ENCODE measurements at places on chromosomes 3 and 15. TPM values are rescaled to one million over a fixed set of nuclear protein-coding genes. Genes with fewer than 3 reads are reported as not detected.

ARGFX gene
- polyA plus RNA-seq, result not detected

VIPR1 gene
- 1.0 TPM for polyA plus RNA-seq

ZIC1 gene
- polyA plus RNA-seq, result 8.9 TPM

ALDH1A2 gene
- polyA plus RNA-seq, result 23.9 TPM

INKA1 gene
- polyA plus RNA-seq, result 10.3 TPM

AP3B2 gene
- 0.20 TPM for polyA plus RNA-seq

IL12A gene
- not detected for polyA plus RNA-seq

DYNLT2B gene
- polyA plus RNA-seq, result 10.3 TPM

DNAH12 gene
- polyA plus RNA-seq, result 0.24 TPM

XCR1 gene
- polyA plus RNA-seq, result 2.7 TPM

PODXL2 gene
- polyA plus RNA-seq, result 5.6 TPM

SERPINI1 gene
- 6.0 TPM for polyA plus RNA-seq

TEX9 gene
- polyA plus RNA-seq, result 2.6 TPM

GRCh38 chr15:67307156-67307555, 52.6 kb downstream of the IQCH start:
- DNase-seq, result no peak

DNA sequence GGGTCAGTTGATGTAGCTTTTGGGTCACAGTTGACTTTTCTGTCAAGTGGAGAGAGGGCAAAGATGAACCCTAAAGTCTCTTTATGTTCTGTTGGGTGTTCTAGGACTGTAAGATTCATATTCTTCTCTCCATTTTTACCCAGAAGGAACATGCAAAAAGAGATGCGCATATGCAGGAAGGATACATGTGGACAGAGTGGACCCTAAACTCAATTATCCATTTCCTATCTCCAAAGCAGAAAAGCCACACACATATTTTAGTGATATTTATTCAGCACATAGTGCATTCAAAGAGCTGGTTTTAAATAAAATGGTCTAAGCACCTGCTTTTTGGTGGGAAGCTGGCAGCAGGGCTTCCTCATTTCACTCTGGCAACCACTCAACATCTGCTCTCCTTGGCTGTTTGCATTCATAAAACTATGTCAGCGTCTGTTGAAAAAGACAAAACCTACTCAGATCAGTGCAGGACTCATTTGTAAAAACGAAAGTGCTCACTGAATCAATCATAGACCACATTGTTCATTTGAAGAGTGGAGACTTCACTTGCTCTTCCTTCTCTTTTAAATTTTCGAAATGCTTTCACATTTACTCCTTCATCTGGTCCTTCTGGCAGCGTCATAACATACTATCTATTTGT, 96.6 kb downstream of the SEMA6D start:
- no peak for DNase-seq

GRCh38 chr15:74960995-74961588, 4.5 kb upstream of the RPP25 start:
- DNase-seq, result no peak

DNA sequence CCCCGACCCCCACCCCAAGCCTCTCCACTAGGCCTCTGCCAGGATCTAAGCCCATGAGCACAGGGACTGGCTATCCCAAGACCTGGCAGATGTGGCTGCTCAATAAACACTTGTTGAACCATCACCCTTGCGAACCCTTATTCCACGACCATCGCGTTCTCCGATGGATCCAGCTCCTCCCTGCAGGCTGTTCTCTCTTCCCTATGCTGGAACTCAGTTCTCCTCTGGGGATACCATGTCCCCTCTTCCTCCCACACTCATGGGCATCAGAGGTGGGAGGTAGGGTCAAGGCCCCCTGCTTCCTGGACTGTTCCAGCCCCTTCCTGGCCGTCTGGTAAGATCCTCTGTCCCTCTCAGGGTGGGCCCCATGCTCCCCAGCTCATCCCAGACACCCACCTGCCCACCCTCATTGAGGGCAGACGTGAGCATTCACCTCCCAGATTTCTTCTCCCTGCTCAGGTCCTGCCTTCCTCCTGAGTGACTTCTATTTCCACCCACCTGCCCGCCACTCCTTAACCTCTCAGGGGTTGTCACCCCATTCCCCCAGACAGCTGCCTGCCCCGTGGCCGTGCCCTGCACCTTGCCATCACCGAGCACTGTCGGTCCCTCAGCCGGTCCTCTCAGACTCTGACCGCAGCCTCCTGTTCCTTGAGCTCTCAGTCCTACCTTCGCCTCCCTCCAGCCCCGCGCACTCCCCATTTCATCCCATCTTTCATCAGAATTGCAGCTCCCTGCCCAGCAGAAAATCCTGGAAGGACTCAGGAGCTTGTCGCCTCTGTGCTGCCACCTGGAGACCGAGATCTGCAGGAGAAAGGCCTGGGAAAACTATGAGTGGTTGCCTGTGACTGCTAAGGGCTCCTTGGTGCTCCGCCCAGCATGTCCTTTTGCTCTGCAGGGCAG, 42.0 kb downstream of the PML start:
- no peak for DNase-seq

GRCh38 chr15:68360721-68361120, 71.2 kb downstream of the ITGA11 start:
- no peak for DNase-seq

DNA sequence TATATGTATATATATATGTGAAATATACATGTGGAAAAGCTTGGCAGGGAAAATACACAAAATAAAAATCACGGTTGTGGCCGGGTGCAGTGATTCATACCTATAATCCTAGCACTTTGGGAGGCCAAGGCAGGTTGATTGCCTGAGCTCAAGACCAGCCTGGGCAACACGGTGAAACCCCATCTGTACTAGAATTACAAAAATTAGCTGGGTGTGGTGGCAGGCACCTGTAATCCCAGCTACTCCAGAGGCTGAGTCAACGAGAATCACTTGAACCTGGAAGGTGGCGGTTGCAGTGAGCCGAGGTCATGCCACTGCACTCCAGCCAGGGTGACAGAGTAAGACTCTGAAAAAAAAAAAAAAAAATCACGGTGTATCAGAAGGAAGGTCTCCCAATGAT, 20.8 kb upstream of the ARHGEF3 start:
- DNase-seq, result no peak

DNA sequence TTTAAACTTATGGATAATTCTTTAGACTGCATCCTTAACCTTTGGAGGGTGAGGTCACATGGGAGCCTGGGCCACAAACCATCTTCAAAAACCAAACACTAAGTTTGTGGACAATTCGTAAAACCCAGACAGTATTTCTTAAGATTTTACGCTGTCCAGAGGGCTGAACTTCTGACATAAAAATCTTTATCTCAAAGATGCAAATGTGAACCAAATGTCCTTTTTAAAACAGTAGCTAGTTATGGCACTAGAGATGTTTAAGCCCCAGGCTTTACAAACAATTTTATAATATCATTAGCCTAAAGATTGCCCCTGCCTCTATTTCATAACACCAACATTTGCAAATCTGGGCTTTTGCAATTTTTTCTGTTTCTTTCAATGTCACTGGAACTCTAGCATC, 287.2 kb downstream of the SATB1 start:
- no peak for DNase-seq

DNA sequence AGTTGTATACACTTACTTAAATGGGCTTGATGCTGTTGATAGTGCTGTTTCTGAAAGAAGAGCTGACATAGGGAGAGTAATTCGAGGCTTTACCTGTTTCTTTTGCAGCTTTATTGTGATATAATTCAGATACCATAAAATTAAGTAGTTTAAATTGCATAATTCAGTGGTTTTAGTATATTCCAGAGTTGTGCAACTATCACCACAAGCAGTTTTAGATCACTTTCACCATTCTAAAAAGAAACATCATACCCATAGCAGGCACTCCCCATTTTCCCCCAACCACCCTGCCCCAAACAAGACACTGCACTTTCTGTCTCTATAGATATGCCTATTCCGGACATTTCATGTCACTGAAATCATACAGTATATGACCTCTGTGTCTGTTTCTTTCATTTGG, 98.5 kb downstream of the MTHFS start:
- DNase-seq, result no peak

DNA sequence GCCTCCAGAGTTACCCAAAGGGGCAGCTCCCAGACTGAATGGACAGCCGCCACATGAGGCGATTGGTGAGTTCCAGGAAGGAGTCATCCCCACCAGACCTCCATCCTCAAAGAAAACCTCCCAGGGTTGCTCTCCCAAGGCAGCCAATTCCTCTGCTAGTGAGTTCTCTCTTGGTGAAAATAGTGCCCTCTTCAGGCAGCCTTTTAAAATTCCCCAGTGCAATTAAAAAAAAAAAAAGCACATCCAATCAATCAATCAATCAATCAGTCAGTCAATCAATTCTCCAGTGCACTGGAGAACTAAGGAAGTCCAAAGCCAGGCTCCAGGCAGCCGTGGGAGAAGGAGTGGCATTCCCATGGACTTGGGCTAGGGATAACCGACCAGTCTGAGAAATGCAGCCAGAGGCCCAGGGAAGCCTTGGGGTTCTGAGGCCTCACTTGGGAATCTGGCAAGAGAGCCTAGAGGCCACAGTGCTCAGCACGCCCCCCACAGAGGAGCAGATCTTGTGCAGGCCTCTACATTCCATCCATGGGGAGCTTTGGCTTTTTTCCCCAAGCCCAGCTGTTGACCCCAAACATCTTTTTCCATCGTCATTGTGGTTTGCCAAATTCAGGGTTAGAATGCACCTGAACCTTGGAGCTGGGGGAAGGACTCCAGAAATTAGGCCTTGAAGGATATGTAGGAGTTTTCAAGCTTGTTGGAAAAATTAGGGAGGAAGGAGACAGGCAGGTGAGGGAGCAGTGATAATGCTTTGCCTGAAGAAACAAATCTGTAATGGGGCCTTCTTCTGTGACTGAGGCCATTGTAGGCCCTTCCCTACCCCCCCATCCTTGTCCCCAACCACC, 4.8 kb downstream of the PAQR5 start:
- no peak for DNase-seq

DNA sequence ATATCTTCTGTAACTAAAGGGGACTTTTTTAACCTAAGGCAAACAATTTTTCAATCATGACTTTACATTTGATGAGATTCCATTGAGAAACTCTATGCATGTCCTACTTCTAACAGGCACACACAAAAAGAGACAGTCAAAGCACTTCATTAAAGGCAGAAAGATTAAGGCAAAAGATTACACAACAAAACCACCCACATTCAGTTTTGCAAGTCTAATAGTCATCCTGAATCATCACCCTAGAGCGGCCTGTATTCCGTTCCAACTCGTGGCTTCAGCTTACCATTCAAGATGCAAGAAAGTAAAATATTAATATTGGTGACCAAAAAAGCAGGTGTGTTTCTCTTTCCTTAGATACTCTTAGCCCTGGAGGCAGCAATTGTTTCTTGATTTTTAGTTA, 205.9 kb downstream of the P3H2 start:
- DNase-seq, result no peak

GRCh38 chr15:20340331-20340811, 201.2 kb downstream of the GOLGA6L6 start:
- DNase-seq, result no peak

DNA sequence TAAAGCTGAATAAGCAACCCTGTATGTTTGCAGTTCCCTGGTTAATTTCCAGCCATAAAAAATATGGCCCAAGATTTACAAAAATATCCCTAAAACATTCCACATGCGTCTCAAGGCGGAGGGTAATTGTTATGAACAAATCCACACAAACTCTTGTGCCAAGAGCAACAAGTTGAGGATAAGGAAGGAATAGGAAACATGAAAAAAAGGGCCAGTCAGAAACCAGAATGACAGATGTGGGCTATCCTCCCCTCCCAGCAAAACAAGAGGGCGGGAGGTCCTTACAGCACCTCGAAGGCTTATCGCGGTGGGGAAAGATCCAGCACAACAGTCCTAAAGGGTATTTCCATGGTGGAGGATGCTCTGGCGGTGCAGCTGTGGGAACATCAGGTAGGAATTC, 155.6 kb upstream of the HES1 start:
- no peak for DNase-seq

DNA sequence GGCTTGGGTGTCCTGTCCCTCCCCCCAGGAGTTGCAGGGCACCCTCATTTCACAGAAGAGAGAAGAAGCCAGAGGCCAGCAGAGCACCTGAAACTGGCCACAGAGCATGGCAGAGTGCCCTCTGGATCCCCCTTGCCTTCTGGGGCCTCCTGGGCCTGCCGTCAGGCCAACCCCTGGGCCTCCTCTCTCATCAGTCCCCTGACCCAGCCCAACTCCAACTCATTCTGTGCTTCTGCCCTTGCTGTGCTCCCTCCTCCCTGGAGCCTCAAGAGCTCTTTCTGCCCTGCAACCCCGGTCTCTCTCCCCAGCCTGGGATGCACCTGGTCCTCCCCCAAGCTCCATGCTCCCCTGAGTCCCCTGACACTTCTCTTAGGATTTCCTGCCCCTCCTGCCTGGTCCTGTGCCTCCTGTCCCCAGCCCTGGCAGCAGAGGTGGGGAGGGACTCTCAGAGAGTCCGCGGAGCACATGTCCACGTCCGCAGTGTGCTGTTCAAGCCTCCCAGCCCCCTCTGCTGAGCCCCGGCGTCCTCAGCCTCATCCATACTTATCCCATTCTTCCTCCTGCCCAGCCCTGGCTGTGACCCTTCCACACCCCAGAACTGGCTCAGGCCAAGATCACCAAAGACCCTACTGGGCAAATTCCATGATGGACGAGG, 30.5 kb upstream of the CACNA2D2 start:
- no peak for DNase-seq

DNA sequence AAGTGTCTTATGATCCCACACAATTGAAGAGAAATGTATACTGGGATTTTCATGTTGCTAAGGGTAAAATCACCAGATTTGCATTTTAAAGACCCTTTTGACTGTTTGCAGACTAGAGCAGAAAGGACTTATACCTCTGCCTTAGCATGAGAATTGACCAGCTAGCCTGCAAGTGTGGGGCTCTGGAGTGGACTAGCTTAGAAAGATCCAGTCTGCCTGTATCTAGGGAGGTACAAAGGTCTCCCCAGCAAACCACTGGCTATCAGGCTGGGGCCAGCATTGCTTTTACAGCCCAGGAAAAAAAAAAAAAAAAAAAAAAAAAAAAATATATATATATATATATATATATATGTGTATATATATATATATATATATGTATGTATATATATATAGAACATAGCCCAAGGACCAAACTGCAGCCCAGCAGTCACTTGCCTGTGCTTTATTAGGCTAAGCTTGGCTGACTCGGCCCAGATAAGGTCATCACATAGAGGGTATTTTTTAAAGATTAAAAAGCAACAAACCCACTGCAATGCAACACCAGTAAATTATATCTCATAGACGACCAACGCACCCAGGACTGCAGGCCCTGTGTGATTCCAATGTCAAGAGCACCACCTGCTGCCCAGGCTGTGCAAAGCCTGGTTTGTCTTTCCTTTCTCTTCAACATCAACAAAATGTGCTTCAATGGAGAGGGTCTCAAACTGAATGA, 63.7 kb downstream of the DCLK3 start:
- DNase-seq, result peak; percentile 73
